ENCODE measurements at places on chromosomes 12 and 14.

- no peak for DNase-seq
Observed at GRCh38 chr14:66315548-66315947, 170.6 kb upstream of the CCDC196 start.

DNA sequence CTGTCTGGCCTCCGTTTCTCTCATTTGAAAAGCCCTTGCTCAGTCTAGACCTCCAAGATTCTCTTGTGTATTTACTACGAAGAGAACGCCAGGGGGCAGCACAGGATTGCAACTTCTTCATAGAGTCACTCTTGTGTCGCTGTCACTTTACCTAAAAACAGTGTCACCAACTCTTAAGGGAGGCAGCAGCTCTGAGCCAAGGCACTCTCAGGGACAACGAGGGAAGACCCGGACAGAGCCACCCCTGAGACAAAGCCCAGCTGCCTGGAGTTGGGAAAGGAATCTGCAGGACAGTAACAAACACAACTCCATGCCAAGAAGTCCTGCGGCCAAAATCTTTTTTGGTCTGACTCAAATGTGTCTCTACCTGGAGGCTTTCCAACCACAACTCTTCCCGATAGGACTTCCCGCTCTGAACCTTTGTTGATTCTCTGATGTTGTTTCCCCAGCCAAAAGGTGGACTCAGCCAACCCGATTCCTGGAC is 9.6 kb upstream of the RPAP3 start:
- DNase-seq, result peak; percentile 68

DNA sequence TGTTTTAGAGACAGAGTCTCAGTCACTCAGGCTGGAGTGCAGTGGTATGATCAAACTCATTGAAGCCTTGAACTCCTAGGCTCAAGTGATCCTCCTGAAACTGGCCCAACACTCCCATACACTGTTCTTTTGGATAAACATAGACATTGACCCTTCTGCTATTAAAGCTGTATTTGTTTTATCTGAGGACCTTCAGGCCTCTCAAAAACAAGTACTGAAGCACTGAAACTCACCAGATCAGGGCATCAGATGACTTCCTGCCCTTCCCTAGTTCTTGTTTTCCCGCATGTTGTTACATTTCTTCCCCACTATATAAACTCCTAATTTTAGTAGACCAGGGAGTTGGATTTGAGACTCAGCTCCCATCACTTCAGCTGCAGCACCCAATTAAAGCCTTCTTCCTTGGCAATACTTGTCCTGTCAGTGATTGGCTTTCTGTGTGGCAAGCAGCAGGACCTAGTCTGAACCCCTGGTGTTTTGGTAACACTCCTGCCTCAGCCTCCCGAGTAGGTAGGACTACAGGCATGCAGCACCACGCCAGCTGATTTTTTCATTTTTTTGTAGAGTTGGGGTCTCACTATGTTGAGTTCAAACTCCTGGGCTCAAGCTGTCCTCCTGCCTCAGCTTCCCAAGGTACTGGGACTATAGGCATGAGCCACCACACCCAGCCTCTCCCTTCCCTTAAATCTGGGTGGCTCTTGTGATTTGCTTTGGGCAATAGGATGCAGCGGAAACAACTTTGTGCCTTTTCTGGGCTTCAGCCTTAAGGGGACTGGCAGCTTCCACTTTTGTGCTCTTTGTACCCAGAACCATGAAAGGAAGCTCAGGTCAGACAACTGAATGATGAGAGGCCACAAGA is 12.5 kb upstream of the IFT81 start:
- DNase-seq, result no peak

GRCh38 chr14:80491131-80491530 is 279.8 kb upstream of the DIO2 start:
- DNase-seq, result no peak

Data from natural killer cell (primary cell).